ENCODE measurements at places on chromosomes 2 and 18. TPM values are rescaled to one million over a fixed set of nuclear protein-coding genes. Genes with fewer than 3 reads are reported as not detected.

DAPL1 gene
- not detected for total RNA-seq

CD8B2 gene
- total RNA-seq: 0.11 TPM

FBXO48 gene
- total RNA-seq: 2.4 TPM

SLC30A3 gene
- 0.53 TPM for total RNA-seq

FLACC1 gene
- total RNA-seq: 0.72 TPM

GREB1 gene
- total RNA-seq: 0.65 TPM

SMCHD1 gene
- total RNA-seq: 89.5 TPM

KCNK3 gene
- not detected for total RNA-seq

PLGLB1 gene
- total RNA-seq: 1.3 TPM

SCN7A gene
- total RNA-seq: not detected

SLC35G4 gene
- not detected for total RNA-seq

IL1RL2 gene
- total RNA-seq: 1.5 TPM

GRCh38 chr2:238879621-238880377, 31.9 kb downstream of the TWIST2 start:
- DNase-seq: peak; percentile 32

DNA sequence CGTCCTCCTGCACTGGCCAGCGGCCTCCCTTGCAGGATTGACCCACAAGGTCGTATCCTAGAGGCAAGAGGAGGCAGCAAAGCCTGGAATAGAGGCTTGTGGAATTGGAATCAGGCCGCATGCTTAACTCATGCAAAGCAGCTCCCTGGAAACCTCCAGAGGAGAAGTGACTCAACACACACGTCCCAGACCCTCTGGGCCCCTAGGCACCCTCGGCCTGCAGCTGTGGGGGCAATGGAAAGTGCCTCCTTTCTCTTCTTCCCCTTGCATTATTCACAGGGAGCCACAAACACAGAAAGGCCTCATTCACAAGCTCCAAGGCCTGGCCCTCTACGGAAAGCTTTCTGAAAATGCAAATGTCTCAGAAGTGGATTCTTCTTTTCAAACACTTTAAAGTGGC, 19.6 kb downstream of the SPATA3 start:
- no peak for DNase-seq

- DNase-seq: no peak
These were observed 50.1 kb downstream of the SLC14A1 start for GRCh38 chr18:45774065-45774521.

DNA sequence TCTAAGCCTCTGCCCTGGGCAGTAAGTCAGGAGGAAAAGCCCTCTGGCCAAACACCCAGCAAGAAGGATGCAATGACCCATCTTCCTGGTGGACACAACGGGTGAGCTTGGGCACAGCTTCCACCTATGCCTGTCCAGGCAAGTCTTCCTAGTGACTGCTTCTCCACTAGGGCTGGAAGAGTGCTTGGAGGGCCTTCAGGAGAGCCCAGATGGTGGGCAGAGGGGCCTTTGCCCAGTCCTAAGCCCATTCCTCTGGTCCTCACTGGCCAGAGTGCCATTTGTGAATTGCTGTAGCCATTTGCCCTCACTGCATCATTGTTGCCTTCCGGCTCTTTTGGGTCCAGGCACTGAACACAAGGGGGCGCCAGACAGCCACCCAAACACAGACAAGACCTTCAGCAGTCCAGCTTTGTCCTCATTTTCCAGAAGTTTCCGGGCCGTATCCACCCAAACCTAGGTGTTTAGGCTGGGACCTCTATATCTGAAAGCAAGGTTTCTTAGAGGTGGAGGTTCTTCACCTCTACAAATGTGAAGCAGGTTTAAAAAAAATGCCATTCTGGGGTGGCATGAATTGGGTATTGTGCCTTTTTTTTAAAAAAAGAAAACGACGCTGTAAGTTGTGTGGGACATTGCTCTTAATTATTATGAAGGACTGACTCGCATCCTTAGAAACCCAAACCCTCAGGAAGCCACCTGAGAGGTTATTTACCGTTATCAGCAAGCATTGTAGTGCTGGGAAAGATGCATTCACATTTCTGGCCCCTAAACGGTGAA, 29.5 kb downstream of the PAX8 start:
- peak; percentile 88 for DNase-seq

DNA sequence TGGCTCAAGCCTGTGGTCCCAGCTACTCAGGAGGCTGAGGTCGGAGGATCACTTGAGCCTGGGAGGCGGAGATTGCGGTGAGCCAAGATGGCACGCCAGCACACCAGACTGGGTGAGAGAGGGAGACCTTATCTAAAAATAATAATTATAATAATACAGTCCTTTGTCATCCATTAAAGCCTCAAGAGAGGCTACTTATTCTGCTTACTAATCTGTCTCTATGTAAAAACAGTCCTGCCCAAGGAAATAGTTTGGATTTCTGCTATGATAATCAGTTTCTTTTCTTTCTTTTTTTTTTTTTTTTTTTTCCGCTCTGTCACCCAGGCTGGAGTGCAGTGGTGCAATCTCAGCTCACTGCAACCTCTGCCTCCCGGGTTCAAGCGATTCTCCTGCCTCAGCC, 228.3 kb downstream of the C1D start:
- no peak for DNase-seq

- no peak for DNase-seq
These were observed 958.5 kb downstream of the CNTNAP5 start for GRCh38 chr2:124983595-124983994.

- DNase-seq: no peak
These were observed 524.5 kb upstream of the MEX3C start for GRCh38 chr18:51721996-51722395.

GRCh38 chr2:201233192-201233811, 27.0 kb upstream of the CASP8 start:
- peak; percentile 92 for DNase-seq

GRCh38 chr2:2850859-2851258, 519.8 kb upstream of the MYT1L start:
- DNase-seq: no peak

DNA sequence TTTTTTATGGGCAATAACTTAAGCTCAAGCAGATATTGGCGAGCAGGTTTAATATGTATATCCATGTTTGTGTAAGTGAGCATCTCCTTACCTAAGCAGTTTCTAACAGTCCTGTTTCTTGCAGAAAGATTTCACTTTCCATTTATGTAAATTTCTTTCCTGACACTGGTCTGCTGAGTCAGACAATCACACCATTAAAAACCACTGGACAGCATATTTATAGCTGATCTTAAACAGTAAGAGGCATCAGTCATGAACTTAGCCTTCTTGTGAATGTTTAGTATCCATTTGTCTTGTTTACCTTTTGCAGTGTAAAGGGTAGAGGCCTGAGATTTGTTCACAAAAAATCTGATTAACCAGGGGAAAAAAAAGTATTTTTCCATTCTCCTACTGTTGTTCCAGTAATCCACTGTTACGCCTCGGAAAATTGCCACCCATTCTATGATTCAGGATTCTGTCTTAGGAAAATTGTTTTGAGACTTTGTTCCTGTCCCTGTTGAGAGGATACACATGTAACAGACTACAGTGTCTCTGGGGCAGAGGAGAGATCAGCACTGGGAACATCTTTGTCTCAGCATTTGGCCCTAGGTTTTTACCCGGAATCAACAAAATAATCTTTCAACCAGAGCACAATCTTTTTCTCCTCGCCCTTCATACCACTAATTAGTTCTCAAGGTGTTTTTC, 521.0 kb upstream of the NRP2 start:
- no peak for DNase-seq

DNA sequence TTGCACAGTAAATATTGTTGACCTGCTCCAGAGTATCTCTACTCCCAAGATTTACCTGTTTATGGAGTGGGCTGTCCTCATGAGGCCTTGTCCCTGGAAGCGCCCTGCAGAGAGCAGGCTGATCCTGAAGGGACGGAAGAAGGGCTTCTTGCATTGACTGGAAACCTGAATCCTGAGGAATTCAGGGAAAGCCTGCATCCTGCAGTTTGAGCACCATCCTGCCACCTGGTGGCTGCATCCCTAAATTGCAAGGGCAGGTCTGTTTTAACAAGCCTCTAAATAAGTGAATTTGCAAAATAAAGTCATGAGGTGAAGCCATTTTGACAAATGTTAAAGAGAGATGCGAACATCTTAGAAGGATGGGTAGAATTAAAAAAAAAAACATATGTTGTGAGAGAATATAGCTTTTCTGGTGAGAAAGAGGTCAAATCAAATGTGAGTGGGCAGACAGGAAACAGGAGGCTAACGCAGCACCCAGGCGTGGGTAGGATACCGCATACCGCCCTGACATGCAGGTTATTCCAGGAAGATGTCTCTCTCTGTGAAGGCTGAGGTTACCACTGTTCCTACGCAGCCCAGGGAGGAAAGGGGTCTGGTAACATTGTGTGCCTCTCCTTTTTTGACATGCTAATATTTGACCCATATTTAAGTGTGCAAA, 754.9 kb downstream of the RNF144A start:
- DNase-seq: peak; percentile 80

GRCh38 chr18:25599443-25599842, 247.5 kb upstream of the ZNF521 start:
- DNase-seq: no peak

- no peak for DNase-seq
These were observed 82.8 kb downstream of the SMAD7 start for GRCh38 chr18:48867978-48868377.

DNA sequence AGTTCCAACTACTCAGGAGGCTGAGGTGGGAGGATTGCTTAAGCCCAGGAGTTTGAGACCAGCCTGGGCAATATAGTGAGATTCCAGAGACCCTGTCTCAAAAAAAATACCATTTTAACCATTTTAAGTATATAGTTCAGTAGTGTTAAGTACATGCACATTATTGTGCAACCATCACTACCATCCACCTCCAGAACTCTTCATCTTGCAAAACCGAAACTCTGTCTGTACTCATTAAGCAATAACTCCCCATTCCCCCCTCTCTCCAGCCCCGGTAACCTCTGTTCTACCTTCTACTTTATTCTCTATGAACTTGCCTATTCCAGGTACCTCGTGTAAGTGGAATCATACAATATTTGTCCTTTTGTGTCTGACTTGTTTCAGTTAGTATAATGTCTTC, 86.4 kb downstream of the GFPT1 start:
- DNase-seq: no peak

DNA sequence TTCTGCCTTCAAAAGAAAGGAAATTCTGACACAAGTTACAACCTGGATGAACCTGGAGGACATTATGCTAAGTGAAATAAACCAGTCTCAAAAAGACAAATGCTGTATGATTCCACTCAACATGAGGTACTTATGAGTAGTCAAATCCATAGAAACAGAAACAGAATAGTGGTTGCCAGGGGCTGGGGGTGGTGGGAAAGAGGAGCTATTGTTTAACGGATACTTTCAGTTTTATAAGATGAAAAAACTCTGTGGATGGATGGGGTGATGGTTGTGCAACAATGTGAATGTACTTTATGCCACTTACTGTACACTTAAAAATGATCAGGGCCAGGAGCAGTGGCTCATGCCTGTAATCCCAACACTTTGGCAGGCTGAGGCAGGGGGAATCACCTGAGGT, 15.4 kb downstream of the SLC35F5 start:
- DNase-seq: no peak

GRCh38 chr2:46363535-46364170, 66.4 kb downstream of the EPAS1 start:
- DNase-seq: peak; percentile 28

DNA sequence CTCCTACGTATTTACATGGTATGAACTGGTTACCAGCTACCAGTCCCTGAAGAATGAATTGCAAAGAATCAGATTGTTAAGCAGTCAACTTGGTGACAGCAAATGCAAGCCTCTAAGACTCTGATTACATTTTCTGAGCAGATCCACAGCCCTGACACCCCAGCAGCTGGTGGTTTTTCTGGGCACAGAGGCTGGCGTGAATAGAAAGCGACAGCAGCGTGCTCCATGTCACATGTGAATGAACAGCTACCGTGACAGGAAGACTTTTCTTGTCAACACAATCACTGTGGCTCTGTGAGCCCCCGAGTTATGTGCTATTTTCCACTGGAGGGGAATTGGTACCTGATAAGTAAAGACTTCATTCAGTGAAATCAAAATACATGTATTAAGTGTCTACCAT, 93.2 kb upstream of the CBLN2 start:
- DNase-seq: no peak

GRCh38 chr2:168033966-168034365, 213.4 kb downstream of the STK39 start:
- DNase-seq: no peak

- peak; percentile 40 for DNase-seq
These were observed 199.0 kb downstream of the LPIN1 start for GRCh38 chr2:11945139-11946126.

DNA sequence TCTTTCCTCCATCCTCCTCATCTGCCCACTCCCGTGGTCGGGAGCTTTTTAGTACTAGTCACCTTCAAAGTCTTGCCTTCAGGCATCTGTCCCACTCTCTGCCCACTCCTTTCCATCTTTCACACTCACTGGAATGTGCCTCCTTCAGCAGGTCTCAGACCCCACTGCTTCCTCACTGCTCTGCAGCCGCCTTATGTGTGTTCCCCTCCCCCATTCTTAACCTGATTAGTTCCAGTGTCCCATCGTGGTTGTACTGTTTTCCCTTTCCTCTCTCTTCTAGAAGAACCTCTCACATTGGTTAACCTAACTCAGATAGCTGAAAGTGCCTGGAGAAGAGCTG, 3.0 kb downstream of the ARMC9 start:
- DNase-seq: no peak

- DNase-seq: no peak
These were observed 114.2 kb downstream of the RTP5 start for GRCh38 chr2:241983571-241984270.

DNA sequence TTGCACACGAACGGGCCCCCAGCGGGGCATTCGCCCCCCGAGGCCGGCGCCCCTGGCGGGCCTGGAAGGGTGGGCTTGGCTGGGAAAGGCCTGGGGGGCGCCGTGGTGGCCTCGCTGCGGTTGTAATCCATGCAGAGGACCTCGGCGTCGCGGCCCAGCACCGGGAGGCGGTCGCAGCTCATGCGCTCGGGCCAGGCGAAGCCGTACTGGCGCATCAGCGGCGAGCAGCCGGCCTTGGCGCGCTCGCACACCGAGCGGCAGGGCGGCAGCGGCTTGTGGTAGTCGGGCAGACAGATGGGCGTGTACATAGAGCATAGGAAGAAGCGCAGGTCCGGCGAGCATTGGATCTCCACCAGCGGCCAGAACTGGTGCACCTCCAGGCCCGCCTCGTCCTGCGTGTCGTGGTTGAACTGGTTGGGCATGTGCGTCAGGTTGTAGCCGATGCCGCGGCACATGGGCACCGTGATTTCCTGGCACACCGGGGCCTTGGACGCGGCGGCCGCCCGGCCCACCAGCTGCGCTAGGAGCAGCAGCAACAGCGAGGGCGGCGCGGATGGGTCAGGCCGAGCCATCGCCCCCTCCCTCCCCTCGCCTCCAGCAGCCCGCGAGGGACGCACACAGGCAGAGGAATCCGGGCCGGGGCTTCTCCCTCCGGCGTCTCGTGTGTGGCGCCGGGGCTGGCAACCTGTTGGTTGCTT, 1.4 kb downstream of the FZD5 start:
- DNase-seq: peak; percentile 58

- no peak for DNase-seq
These were observed 854 bp upstream of the MYO1B start for GRCh38 chr2:191244350-191244749.

- DNase-seq: no peak
These were observed 9.1 kb downstream of the EPAS1 start for GRCh38 chr2:46306330-46306751.

All from activated CD4-positive, alpha-beta T cell treated with anti-CD3 and anti-CD28 coated beads for 36 hours (primary cell).